ENCODE measurements at places on chromosomes 4 and X.

GRCh38 chr4:61783050-61783449 is 582.9 kb downstream of the ADGRL3 start:
- DNase-seq, result no peak

- peak; percentile 33 for DNase-seq
These were observed 1578.3 kb upstream of the TENM3 start for GRCh38 chr4:180664766-180665368.

GRCh38 chr4:107725281-107725859 is 5.3 kb upstream of the PAPSS1 start:
- no peak for DNase-seq

- DNase-seq, result no peak
These were observed 3.8 kb downstream of the CHST7 start for GRCh38 chrX:46577221-46578005.

GRCh38 chrX:149121206-149121920 is 383.7 kb downstream of the IDS start:
- no peak for DNase-seq

- DNase-seq, result no peak
These were observed 207.5 kb downstream of the REPS2 start for GRCh38 chrX:17154001-17154400.

- DNase-seq, result no peak
These were observed 1366.3 kb downstream of the STIM2 start for GRCh38 chr4:28226962-28227361.

DNA sequence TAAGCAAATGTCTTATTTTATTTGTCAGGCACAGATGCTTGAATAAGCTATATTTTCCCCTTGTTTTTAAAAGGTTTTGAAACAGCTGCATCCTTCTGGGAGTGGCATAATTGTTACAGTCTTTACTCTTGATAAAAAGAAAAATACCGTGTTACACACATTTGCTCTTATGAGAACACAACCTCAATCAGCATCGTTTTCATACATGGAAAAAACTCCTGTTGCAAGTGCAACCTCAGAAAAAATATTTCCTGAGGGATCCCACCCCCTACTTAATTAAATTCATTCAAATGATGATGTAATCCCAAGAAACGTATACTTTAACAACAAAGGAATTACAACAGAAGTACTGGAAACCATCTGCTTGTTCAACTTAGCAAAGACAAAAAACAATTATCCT is 58.6 kb downstream of the SMAD1 start:
- no peak for DNase-seq

GRCh38 chr4:87644286-87644685 is 5.8 kb upstream of the DMP1 start:
- DNase-seq, result no peak

DNA sequence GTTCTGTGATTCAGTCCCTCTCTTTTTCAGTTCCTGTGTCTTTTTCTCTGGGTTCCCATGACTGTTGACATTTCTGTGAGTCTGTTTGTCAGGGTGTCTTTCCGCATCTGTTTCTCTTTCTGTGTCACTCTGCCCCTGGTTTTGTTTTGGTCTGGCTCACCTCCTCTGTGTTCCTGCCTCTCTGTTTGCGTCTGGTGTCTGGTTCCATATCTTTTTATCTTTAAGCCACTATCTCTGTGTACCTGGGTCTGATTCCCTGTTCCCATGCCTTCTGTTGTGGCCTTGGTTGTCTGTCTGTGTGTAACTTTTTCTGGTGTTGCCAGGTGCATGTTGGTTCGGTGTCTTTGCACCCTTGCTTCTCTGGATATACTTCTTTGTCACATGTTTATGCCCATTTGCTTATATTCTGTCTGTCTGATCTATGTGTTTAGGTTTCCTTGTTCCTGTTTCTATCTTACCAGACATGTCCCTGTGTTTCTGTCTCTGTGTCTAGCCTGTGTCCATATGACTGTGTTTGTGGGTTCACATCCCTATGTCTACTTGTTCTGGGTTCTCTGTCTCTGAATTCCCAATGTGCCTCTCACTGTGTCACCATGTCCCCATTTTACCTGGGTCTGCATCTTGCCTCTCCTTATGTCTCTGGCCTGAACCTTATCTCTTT is 50.2 kb downstream of the ITIH6 start:
- no peak for DNase-seq

- no peak for DNase-seq
These were observed 27.8 kb downstream of the COPS4 start for GRCh38 chr4:83062739-83063138.
